ENCODE measurements at places on chromosomes 7 and 10.
A peak's percentile ranks its signal among the peaks of the same experiment; 100 is the strongest.

GRCh38 chr10:69457771-69458237 lies 6.5 kb downstream of the TSPAN15 start:
- DNase-seq: no peak

DNA sequence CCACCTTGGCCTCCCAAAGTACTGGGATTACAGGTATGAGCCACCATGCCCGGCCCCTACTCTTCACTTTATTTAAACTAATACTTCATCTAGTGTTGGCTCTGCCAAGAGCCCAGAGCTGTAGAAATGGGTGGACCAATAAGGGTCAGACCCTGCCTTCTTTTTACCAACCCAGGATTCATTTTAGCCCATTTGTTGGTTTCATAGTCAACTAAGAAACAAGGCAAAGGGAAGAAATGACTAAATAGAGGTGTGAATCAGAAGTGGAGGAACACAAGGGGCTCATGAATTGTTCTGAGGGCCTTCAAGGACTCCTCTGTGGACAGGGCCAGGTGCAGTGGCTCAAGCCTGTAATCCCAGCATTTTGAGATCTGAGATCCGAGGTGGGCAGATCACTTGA lies 1.1 kb downstream of the ANKRD2 start:
- DNase-seq: no peak

DNA sequence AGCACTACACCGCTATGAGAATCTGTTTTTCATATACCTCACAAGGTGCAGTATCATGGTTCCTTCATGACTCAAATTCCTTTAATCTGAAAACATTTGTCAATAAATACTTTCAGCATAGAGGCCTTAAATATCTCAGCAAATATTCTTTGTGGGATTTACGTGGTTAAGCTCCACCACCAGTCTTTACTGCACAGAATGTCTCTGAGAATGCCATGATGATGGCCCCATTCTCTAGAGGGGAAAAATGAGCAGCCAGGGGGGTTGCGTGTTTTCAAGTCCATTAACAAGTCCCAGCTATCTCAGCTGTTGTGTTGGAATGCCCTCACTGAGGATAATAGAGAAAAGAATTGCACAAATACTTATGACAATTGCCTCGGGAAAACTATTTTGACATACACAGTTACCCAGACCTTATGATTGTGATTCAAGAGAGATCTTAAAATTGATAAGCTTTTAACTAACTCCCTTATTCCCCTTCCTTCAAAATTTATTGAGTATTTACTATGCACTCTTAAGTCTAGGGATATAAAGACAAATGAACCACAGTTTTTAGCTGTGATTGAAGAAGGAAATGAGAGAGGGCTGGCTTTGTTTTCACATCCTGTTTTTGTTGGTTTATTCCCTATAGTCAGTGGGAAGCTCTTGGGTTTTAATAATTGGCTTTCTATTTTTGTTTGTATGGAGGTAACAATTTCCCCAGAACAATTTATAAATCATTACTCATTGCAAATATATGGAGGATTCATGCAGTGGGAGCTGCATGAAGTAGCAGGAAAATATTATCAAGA lies 176.5 kb upstream of the VWC2 start:
- no peak for DNase-seq

- no peak for DNase-seq
Measured at GRCh38 chr7:24197852-24198251, 86.1 kb upstream of the NPY start.

- no peak for DNase-seq
Measured at GRCh38 chr7:83469076-83469475, 179.9 kb downstream of the SEMA3E start.

DNA sequence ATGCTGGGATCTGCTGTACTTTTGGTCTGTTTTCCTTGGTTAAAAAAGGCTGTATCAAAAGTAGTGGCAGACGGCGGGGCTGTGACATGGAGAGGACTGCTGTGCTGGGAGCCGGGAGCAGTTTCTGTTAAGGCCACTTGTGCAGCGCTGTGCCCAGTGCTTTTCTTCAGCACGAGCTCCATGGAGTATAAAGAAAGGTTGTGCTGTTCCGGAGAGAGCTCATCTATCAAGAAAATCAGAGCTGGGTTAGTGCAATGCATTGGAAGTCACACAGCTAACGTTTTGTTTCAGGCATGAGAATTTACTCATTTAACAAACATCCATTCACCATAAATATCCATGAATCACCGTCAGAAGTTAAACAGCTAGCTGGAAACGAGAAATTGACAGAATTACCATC lies 62.0 kb downstream of the KIAA1549 start:
- DNase-seq: no peak

DNA sequence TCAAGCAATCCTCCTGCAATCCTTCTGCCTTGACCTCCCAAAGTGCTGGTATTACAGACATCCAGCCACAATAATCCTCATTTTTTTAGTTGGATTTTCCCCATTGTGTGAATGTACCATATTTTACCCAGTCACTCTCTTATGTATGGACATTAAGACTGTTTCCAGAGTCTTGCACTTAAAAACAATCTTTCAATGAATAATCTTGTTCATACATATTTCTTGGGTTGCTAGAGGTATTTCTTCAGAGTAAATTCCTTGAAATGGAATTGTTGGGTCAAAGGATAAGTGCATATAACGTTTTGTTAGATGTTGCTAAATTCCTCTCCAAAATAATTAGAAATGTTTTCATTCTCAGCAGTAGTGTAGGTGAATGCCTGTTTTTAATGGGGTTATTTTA lies 283.1 kb upstream of the KAT6B start:
- DNase-seq: no peak

DNA sequence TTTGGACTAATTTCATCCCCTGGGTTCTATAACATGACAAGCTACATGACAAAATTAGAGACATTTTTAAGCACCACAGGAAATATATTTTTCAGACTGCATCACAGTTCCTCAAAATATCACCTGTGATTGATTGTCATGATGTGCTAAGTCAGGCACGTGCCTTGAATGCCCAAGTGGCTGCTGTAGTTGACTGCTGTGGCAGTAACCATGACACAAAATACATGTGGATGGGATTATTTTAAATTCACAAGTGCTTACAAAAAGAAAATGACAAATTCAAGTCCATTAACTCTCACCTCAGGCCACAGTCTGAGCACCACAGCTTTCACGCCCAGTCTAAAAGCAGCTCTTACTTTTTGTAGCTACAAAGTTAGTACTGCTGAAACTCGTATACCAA lies 45.5 kb downstream of the TNPO3 start:
- DNase-seq: no peak

DNA sequence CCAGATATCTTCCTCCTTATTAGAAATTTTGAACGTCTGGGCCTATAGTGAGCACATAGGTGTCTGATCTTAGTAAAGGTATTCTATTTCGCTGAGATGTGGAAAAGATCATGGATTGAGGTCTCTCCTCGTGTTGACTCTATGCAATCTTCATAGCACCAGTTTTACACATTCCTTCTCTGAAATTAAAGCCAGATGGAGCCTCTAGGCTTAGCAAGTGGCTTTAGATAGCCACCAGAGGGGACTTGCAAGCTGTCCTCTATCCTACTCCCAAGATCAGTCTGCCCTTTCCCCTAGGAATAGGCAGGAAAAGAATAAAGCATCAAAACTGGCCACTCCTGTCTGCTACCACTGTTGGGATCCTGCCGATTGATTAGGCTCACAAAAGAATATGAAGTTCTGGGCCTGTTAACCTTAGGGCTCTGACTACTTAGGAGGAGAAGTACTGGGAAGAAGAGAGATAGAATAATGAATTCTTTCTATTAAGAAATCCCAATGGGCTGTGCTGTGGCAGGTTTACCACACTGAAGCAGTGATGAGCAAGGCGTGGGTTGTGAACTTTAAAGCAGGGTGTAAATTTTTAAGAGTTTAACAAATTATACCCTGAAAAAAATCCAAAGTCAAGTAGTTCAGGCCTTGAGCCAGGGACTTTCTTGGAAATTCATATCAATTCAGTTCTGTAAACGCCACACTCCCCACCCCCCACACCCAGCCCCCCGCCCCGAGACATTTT lies 2.2 kb upstream of the STRIP2 start:
- DNase-seq: no peak

DNA sequence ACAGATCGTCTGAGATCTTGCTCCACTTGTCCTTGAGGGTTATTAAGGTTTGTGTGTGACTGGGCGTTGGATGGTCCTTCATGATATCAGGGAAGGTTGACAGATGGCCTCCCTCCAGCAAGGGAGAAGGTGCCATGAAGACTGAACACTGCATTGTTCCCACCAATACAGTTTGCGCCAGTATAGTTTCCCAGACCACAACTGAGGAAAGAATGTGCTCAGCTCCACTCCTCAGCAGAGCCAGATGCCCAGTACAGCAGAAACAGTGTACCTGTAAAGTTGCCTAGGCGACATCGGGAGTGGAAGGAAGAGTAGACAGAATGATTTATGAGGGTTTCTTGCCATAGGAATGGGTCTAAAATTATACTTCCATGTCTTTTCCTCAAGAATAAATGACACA lies 137.5 kb downstream of the ST7 start:
- DNase-seq: no peak

GRCh38 chr7:156975620-156976019 lies 26.1 kb downstream of the NOM1 start:
- no peak for DNase-seq

- no peak for DNase-seq
Measured at GRCh38 chr7:20282959-20283358, 47.7 kb upstream of the ITGB8 start.

DNA sequence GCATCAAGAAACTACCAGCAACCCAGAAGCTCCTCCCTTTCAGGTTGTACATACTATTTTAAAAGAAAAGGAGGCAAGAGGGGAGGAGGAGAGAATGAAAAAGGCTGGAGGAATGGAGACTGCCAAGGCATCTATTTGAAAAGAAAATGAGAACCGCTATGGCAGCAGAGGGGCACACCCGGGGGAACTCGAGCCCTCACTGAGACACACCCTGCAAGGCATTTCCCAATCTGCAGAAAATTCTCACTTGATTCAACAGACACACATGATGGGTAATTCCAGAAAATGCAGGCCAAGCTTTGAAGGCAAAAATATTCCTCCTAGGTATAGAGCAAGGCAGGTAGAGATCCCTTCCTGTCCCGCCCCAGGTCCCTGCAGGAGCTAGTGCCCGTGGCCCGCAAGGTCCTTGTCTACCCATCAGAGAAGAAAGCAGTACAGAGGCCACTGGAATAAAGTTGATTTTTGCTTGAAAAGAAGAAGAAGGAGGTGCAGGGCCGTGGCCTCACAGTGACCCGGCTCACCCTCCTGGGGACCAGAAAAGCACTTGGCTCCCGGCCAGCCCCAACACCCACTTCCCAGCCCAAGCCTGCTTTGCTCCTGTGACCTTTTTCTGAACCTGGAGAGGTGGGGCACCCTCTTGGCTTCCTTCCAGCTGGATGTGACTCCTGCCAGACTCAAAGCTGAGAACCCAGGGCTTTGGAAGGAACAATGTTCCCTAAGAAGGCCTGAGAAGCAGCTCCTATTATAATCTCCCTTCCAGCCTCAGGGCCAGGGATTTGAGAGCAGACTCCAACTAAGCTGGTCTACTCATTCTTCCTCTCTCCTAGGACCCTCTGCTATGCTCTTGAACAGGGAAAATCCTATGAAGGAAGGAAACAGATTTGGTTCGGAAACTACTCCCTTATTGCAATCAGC lies 6.2 kb upstream of the PIK3CG start:
- DNase-seq: peak; percentile 80

- no peak for DNase-seq
Measured at GRCh38 chr10:132974249-132974796, 32.0 kb upstream of the CFAP46 start.

GRCh38 chr7:85595750-85596178 lies 408.9 kb upstream of the SEMA3D start:
- DNase-seq: no peak

DNA sequence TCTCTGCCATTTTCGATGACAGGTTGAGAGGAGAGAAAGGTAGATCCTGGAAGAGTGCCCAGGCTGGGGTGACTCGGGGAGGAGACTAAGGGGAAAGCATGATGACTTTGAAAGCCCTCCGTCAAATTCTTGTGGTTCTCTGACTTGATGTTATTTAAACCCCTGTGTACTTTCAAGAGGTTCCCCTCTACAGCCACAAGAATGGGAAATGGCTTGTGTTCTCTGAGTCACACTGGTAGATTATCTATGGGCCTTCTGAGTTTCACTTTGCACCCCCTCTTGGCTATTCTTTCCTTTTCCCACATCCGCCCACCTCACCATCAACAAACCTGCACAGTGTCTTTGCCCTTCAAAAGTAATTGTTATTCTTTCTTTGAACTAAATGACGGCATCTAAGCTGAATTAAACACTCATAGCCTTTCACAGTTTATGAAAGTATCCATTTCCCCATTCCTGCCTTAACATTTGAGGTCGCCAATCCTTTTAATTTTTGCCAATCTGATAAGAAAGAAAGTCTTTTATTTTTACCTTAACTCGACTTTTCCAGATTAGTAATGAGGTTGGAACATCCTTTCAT lies 24.1 kb downstream of the PRF1 start:
- DNase-seq: no peak

DNA sequence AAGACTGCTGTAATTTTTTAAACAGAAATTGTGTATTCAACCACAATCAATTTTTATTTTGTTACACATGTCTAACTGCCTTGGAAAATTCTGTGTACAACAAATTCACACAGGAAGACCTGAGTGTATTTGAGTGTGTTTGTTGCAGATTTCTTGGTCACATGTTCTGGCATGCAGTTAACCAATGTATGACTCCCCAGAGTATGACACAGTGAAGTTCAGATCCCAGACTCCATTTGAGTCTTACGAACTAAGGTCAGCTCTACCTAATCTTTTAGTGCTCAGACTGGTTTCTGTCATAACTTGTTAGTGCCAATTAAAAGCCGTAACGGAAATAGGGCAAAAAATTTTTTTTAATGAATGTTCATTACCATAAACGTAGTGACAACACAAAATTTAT lies 5.8 kb downstream of the GNAI1 start:
- DNase-seq: no peak

GRCh38 chr7:123724817-123725253 lies 24.0 kb downstream of the WASL start:
- DNase-seq: no peak

GRCh38 chr10:86647773-86648703 lies 6.3 kb upstream of the OPN4 start:
- DNase-seq: no peak

GRCh38 chr10:108749042-108749441 lies 1174.3 kb downstream of the XPNPEP1 start:
- no peak for DNase-seq

DNA sequence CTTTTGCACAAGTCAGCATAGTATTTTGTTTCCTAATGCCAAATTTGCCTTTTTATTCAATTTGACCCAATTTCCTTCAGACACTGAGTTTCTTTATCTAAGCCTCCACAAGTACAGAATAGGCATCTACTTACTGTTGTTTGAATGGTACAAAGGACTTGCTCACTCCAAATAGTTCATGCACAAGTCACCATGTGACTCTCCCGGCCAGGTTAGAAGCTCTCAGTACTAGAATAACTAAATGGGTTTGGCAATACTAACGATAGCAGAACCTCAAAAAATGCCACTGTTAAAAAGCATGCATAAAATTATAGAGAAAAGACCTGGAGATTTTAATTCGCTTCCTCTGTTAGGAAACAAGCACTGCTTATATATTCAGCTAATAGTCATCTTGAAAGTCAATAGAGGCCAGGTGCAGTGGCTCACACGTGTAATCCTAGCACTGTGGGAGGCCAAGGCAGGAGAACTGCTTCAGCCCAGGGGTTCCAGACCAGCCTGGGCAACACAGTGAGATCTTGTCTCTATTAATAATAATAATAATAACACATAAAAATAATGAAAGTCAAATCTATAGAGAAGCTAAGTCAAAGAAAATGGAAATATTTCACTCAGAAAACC lies 335.8 kb upstream of the MBL2 start:
- DNase-seq: no peak

GRCh38 chr10:3398825-3399646 lies 226.5 kb upstream of the PITRM1 start:
- peak; percentile 85 for DNase-seq
